ENCODE measurements at places on chromosomes 5 and 9. TPM values are rescaled to one million over a fixed set of nuclear protein-coding genes. Genes with fewer than 3 reads are reported as not detected.

NMUR2 gene
- not detected for polyA plus RNA-seq

CATSPER3 gene
- 2.7 TPM for polyA plus RNA-seq

CCDC192 gene
- 0.54 TPM for polyA plus RNA-seq

RNF14 gene
- 26.2 TPM for polyA plus RNA-seq

PDE8B gene
- 5.9 TPM for polyA plus RNA-seq

NCS1 gene
- polyA plus RNA-seq: 21.8 TPM

P4HA2 gene
- 12.6 TPM for polyA plus RNA-seq

ANKRD31 gene
- polyA plus RNA-seq: 0.13 TPM

CCNI2 gene
- 0.40 TPM for polyA plus RNA-seq

PCDHA5 gene
- polyA plus RNA-seq: 0.62 TPM

BRINP1 gene
- 1.2 TPM for polyA plus RNA-seq

CDC23 gene
- 8.3 TPM for polyA plus RNA-seq

IL9 gene
- polyA plus RNA-seq: not detected

OGN gene
- polyA plus RNA-seq: 13.9 TPM

LCN15 gene
- polyA plus RNA-seq: not detected

MEIKIN gene
- not detected for polyA plus RNA-seq

ERCC8 gene
- polyA plus RNA-seq: 5.3 TPM

TIMD4 gene
- polyA plus RNA-seq: not detected
